ENCODE measurements at places on chromosomes 11 and 22.

DNA sequence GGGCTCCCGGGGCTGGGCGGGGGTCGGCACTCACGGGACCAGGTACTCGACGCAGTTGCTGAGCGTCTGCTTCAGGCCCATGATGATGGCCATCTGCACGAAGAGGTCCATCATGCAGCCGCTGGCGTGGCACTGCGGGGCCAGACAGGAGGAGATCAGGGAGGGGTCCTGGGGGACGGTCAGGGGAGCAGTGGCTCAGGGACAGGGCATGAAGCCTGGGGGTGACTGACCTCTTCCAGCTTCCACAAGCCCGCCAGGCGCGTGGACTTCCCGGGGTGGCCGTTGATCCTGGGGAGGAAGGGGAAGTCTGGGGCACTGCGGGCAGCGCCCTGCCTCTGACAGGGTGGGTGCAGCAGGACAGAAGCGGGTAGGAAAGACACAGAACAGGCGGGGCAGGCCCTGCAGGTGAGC is 6.1 kb upstream of the SIGIRR start:
- no peak for DNase-seq

GRCh38 chr11:12377106-12377823 is at the start of gene PARVA:
TSS of gene PARVA (plus strand) at chr11:12377571. CDS start at chr11:12377648, 77 bp downstream.
- peak; percentile 27 for DNase-seq

DNA sequence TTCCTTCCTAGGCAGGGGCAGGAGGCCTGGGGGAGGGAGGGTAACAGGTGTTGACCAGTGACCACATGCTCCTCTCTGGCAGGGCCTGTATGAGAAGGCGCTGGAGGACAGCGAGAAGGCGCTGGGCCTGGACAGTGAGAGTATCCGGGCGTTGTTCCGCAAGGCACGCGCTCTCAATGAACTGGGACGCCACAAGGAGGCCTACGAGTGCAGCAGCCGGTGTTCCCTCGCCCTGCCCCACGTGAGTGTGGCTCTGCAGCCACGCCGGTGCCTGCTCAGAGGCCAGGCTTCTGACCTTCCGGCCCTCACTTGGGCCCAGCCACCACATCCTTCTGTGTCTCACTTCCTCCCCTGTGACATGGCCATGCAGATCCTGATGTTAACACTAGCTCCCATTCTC is 25.8 kb downstream of the ZC3H7B start:
- DNase-seq: no peak

GRCh38 chr11:6817694-6818093 is 18.2 kb upstream of the OR6A2 start:
- no peak for DNase-seq

DNA sequence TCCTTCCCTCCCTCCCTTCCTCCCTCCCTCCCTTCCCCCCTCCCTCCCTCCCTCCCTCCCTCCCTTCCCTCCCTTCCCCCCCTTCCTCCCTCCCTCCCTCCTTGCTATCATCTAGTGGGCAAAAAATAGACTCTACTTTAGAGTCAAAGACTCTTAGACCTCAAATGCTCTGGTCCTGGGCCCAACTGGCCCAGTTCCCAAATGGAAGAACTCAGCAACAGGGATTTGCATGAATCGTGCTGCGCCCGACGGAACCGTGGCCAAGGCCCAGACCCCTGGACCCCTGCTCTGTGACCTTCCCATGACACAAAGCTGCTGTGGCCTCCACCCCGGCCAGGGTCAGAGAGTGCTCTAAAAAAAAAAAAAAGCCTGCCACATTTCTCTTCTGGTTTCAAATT is 97.4 kb downstream of the WNT7B start:
- no peak for DNase-seq

- peak; percentile 77 for DNase-seq
Measured at GRCh38 chr22:30422481-30423300, 2.9 kb upstream of the MTFP1 start.

DNA sequence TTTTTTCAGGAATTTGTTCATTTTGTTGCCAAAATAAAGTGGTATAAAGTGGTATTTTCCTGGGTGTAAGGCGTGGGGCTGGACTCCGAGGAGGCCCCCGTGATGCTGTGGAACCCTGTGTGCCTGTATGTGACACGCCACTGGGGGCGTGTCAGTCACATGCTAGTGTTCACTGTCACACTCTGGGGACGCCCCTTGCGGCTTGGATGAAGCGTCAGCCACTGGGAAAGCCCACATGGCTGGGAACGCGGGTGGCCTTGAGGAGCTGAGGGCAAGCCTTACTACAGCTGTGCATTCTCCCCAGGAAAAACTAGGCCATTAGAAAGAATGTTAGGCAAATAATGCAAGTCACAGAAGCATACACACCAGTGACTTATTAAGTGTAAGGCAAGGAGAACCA is 77.0 kb upstream of the SLC25A18 start:
- no peak for DNase-seq

- no peak for DNase-seq
Measured at GRCh38 chr11:1933416-1934334, 13.5 kb upstream of the MRPL23 start.

DNA sequence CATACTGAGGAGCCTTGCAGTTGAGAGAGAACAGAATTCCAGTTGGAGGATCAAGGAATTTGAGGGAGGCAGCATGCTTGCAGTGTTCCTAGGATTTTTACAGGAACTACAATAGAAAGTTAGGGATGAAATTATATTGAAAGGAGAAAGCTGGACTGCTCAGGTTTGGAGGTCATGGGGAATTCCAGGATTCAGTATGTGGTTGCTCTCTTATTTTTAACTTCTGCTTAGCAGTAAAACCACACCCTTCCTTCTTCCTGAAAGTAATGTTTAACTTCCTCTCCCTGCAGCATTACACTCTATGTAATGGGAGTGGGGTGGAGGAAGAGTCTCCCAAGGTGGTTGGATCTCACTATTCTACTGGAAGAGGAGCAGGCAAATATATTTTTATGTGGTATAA is 31.3 kb downstream of the CTNND1 start:
- DNase-seq: no peak

DNA sequence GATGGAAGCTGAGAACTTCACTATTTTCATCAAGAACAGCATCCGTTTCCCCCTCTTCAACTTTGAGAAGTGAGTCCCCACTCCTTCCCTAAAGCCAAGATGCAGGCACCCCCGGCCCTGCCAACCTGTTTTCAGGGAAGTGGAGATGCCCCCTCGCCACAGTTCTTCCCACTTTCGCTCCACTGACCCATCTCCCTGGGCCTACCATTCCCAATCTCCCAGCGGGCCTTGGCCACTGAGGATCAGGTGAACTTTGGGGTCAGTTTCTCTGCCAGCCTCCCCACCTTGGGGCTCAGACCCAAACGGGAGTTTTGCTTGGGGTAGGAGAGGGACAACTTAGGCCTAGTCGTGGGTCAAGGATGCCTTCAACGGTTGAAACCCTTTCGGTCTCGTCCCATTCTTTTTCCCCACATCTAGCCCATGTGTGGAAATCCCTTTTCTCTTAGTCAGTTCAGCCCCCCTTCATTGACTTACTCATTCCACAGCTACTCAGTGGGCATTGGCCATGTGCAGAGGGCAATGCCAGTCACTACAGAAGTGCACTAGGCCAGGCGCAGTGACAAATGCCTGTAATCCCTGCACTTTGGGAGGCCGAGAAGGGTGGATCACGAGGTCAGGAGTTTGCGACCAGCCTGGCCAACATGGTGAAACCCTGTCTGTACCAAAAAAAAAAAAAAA is 10.6 kb downstream of the P2RX3 start:
- no peak for DNase-seq

DNA sequence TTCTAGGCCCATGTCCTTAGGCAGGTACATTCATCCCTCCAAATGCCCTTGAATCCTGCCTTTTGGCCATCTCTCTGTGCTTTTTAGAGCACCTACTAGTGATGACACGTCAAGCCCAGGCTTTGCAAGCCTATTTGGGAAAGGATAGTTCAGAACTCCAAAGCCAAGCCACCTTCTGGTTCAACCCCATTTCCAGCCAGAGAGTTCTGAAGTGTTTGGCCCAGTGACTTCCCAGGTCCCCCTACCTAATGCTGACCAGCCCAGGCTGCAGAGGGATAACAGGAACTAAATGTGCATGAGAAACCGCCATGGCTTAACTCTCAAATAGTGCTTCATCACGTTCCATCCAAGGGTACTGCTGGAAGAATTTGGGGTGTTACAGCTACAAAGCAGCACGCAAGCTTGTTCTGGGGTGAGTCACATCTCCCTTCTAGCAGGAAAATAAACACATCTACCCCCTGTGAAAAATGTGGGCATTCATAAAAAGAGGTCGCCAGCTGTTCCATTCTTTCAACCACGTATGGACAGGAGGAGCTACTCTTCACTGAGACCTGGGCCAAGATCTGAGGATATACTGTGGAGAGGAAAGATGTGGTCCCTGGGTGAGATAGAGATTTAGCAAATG is 2.0 kb upstream of the FXYD6 start:
- DNase-seq: no peak

DNA sequence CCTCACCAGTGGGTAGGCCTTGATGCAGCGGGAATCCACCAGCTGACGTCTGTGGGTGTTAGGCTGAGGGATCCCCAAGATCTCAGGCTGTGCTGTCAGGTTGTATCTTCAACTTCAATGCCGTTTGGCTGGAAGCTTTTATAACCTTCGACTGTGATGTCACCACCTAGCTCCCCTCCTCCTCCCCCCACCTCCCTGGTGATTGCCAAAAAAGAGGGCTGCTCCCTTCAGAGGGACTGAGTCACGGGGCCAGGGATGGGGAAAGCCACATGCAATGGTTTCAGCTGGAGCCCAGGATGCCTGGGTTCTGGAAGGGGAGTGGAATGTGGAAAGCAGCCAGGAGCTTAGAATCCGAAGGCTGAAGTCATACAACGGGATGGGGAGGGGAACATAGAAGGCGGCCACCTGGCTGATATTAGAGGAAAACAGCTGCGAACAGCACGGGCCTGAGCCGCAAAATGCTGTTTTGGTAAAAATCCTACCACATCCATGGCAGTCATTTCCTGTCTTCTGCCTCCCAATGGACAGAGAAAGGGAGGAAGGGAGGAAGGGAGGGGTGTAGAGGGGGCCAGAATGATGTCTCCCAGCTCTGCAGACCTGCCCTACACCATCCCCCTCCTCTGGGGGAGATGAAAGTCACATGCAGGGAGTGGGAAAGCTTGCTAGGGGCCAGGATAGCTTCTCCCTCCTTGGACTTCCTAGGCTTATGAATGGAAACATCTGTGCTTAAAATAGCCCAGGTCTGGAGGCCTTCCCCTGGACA is at the start of gene LRRN4CL:
TSS of gene LRRN4CL (minus strand) at position 110 of the 763 bp plus-strand sequence. CDS start 1,022 bp downstream, outside the sequence.
- DNase-seq: no peak

- DNase-seq: no peak
Measured at GRCh38 chr11:69948256-69949141, 129.3 kb upstream of the FGF3 start.

DNA sequence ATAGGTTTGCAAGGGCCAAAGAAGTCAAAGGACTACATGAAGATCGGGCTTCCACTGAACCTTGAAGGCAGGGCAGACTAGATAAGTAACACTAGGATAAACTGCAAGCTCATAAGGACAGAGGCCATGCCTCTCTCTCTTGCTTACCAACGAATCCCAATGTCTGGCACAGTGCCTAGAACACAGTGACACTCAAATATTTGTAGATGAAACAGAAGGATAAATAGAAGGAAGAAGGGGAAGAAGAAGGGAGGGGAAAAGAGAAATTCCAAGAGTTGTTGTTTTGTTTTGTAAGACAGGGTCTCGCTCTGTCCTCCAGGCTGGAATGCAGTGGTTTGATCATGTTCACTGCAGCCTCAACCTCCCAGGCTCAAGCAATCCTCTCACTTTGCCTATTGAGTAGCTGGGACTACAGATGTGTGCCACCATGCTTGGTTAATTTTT is 26.9 kb downstream of the SIK3 start:
- peak; percentile 25 for DNase-seq

- no peak for DNase-seq
Measured at GRCh38 chr11:75853971-75854370, 39.0 kb downstream of the UVRAG start.

GRCh38 chr22:26480611-26480932 is 3.0 kb downstream of the HPS4 start:
- no peak for DNase-seq

DNA sequence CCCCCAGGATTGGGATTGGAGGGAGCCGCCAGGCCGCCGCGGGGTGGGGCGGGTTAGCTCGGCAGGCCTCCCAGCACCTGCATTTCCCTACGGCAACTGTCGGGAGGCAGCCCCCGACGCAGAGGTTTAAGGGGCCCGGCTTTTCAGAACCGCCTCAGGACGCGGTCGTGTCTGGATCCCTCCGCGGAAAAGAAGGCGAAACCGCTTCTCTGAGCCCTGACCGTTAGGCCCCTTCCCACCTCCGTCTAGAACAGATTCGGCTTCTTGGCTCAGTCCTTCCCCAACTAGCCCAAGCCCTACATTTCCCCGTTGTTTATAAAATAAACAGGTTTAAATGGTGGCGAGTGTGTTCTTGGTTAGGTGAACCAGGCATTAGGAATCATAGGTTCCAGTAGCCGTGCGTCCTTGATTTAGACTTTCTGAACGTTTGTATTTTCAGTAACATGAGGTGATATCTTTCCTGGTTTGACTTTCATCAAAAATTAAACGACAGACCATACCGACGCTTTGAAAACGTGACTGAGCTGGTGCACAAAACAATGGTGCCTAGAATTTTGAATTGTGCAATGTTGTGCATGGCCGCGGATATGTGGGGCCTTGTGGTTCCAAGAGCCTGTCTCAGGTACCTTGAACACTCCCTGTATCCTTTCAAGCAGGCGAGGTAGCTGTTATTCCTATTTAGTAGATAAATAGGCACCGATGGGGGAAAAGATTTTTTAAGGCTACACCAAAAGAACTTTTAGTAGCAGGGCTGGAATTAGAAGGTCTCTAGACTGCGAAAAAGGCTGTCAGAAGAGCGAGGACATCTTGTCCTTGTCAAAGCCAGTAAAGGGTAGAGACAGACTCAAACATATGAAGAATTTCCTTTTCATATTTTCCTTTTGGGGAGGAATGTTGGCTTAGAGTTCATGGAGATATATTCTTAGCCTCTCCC is 1.2 kb upstream of the HSPA8 start:
- DNase-seq: peak; percentile 51

- no peak for DNase-seq
Measured at GRCh38 chr11:43723617-43724016, 43.1 kb downstream of the HSD17B12 start.

DNA sequence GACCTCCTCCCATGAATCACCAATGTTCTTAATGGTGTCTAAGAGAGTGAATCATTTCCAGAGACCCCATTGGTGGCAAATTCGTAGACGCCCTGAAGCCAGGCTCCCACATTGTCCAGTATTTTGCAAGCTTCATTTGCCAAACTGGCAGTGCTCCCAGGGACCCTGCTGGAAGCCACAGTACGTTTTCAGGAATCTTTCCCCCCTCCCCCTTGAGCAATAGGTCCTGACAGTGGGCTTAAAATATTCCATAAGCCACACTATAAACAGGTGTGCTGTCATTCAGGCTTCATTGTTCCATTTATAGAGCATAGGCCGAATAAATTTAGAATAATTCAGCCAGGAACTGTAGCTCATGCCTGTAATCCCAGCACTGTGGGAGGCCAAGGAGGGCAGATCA is 125.3 kb downstream of the MORC2 start:
- no peak for DNase-seq

All from NCI-H460 (cell line).